ENCODE measurements at places on chromosomes 3 and 15. TPM values are rescaled to one million over a fixed set of nuclear protein-coding genes. Genes with fewer than 3 reads are reported as not detected.

The COPG1 gene
- 263 TPM for total RNA-seq

The SGO1 gene
- 5.4 TPM for total RNA-seq

The CNTN6 gene
- under 0.01 TPM for total RNA-seq

The RYK gene
- total RNA-seq = 96.4 TPM

The LSAMP gene
- 3.2 TPM for total RNA-seq

The DNAH12 gene
- total RNA-seq = 0.13 TPM

The DPPA4 gene
- total RNA-seq = not detected
